Brain pericyte (primary cell): ENCODE measurements at places on chromosomes 1 and 21.

- DNase-seq = no peak
Measured at GRCh38 chr1:57770772-57771171, 346.9 kb upstream of the DAB1 start.

- no peak for DNase-seq
Measured at GRCh38 chr1:193392686-193393085, 206.3 kb upstream of the B3GALT2 start.

GRCh38 chr1:91793189-91793588, 92.8 kb downstream of the TGFBR3 start:
- DNase-seq = no peak

- no peak for DNase-seq
Measured at GRCh38 chr1:27413004-27413403, 20.6 kb downstream of the GPR3 start.

DNA sequence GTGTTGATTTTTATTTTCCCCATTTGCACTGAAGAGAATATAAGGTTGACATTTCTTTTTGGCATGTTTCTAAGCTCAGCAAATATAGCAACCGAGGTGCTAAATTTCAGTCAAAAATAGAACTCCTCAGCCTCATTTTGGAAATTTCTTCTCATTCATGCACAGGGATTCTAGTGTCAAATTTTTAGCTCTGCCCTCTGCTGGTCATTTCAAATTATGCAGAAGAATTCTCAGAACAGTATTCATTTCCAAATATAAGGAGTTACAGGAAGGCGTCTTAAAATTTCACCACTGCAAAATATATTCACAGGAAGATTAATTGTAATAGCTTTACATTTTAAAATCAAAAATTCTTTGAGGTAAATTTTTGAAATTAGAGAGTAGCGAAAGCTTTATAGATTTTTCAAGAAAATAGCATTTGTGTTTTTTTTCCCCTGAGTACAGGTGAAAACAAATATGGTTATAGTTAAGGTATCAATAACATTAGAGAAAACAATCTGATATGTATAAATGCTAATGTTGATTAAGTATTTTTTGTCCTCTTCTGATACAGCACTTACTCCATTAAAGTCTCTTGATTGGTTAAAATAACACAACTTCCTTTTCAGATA, 57.9 kb downstream of the FMN2 start:
- no peak for DNase-seq

- DNase-seq = no peak
Measured at GRCh38 chr1:919271-919872, 4.4 kb upstream of the SAMD11 start.

DNA sequence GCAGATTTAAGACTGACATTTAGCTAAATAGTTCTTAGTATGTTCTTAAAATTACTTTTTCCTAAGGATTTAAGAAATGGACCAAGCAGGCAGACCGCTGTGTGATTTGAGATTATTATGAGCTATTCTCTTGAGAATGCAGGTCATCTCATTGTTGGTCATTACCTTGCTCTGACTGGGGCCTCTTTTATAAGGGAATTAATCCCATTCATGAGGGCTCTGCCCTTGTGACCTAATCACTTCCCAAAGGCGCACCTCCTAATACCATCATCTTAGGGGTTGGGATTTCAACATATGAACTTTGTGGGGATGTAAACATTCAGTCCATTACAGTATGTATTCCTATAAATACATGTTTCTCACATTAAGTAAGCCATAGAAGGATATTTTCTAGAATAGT, 24.2 kb downstream of the OSBPL9 start:
- no peak for DNase-seq

DNA sequence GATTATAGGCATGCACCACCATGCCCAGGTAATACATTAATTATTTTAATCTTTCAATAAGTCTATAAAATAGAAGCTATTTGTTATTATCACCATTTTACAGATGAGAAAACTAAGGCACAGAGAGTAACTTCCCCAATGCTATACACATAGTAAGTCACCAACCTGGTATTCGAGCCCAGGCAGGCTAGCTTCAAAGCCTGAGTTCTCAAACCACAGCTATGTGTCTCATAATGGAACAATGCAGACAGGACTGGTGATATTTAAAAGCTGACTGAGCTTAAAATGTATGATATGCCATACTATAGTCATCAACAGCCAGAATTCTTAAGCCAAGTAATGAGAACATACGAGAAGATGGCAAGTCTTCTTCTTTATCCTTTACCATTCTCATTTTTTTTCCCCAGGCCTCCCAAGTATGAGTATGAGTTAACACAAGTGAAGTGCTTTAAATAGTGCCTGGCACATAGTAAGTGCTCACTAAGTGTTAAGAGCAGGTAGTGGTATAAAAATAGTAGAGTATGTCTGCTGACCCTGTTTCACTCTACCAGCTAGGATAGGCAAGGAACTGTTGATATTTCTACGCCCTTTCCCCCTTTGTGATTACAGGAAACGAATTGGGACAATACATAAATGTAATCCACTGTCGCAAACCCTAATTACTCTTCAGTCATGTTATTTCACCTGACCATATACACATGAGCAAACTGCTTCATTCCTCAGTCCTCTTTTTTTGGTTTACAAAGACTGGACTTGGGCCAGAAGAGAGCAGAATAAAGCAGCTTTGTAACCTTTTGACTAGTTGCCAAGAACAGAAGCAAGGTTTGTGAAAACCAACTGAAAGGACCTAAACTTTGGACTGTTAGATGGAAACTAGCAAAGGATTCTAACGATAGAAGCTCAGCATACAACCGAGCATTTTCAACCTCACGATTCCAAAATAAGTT, 9.5 kb downstream of the EYA3 start:
- DNase-seq = no peak

DNA sequence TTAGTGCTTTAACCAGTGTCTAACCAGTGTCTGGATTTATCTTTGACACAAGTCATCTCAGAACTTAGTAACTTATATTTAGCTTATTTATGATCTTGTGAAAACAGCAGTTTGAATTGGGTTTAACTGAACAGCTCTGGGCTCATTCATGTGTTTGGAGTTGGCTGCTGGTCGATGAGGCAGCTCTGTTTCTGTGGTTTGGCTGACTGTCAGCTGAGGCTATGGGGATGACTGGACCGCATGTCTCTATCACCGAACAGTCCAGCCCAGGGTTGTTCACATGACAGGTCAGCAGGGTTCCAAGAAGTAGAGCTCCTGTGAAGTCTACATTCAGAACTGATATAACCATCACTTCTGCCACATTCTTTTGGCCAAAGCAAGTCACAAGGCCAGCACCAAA, 29.1 kb upstream of the C21orf91 start:
- DNase-seq = peak; percentile 67

DNA sequence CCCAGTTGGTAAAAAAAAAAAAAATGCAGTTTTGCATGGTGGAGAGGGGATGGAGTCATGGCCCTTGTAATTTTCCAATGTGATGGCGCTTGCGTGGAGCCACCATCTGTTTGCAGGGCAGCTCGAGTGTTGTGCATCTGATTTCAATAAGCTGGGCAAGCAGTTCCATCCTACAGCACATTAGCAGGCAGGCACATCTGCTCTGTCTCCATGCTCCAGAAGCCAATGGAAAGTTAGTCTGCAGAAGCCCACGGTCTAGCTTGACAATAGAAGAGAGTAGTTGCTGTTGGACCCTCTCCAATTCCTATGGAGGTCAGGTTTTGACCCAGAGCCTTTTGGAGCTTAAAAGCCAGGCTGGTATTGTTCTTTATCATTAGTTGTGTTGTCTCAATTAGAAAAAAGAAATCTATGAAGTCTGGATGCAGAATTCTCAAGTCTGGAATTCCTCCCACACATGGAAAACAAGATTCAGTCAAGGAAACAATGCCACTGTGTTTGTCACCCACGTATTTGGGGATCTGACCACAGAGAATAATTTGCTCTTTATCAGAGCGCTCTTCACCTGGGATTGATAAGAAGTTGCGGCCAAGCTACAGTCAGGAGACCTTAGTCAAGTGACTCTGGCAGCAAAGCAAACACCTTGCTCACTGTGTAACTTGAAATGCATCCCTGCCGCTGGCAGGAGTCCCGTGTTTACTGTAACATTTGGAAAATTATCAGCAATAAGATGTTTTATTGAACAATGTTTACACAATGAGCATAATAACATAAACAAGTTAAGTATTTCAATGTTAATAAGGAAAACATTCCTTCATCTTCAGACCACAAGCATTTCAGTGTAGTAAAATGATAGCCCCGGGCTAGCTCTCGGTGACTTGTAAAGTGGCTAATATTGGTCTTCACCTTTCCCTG, 20.7 kb downstream of the NGF start:
- DNase-seq = no peak

DNA sequence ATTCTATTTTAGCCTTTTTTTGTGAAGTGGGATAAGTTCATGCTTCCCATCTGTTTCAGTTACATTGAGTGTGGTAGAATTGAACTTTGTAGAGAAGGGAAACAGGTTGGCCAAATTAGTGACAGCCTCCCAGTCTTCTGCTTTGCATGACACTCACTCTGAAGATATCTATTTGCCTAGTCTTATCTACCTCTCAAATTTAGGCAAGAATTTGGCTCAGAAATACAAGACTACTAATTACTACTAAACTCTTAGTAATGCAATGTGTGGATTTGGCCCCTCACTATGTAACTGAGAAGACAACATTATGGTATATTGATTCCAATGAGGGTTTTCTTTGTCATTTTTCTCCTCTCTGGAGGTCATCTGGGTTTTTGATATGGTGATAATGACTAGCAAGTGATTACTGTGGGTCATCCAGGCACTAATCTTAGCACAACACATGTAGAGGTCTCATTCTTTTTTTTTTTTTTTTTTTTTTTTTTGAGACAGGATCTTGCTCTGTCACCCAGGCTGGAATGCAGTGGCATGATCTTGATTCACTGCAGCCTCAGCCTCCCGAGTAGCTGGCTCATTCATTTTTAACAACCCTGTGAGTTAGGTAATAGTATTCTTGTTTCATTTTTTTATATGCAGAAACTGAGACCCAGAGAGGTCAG, 6.3 kb downstream of the FAM20B start:
- no peak for DNase-seq

DNA sequence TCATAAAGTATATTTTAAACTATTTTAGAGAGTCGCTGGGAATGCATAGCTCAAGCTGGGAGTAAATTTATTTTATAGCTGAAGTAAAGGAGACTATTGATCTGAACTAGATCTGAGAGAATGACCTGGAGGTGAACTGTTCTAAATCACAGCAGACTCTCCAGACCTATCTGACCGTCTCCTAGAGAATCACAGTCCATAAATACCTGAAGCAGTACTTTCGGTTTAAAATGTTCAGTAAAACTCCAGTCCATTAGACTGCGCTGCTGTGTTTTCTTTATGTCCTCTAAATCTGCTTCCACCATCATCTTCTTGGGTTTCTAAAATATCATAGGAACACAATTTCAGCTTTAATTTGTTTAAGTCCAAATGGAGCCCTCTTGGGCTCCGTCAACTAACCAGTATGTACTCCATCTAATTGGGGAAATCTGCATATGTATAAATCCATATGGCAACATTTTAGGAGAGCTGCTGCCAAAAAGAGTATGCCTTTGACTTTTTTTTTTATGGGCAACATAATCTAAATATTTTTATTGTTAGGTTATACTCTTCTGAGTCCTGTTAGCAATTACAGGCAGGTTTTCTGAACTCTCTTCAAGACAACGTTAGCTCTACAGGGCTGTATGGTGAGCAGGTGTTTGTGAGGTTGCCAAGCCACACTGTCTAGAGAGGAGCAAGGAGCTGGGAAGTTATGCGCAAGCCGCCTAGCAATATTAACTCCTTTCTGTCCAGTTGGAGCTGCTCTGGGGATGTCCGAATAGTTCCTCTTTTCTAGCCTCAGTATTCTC, 111.2 kb downstream of the SPAG17 start:
- no peak for DNase-seq

GRCh38 chr21:42475526-42476387, 20.3 kb downstream of the RSPH1 start:
- no peak for DNase-seq

- DNase-seq = no peak
Measured at GRCh38 chr1:24970399-24970753, 40.3 kb upstream of the RUNX3 start.

DNA sequence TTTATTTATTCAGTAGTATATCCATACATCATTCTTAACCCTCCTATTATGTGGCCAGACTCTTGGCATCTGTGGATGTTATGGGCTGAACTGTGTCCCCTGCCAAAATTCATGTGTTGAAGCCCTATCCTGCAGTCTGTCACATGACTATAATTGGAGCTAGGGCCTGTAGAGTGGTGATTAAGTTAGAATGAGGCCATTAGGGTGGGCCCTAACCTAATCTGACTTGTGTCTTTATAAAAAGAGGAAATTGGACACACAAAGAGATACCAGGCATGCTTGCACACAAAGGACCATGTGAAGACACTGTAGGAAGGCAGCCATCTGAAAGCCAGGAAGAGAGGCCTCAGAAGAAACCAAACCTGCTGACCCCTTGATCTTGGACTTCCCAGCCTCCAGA, 6.6 kb downstream of the ZMYND12 start:
- DNase-seq = no peak
